CD4-positive, alpha-beta memory T cell (primary cell): ENCODE measurements at places on chromosomes 2 and 18.
A peak's percentile ranks its signal among the peaks of the same experiment; 100 is the strongest.

GRCh38 chr2:38508311-38509039, 94.3 kb downstream of the HNRNPLL start:
- peak; percentile 69 for DNase-seq

DNA sequence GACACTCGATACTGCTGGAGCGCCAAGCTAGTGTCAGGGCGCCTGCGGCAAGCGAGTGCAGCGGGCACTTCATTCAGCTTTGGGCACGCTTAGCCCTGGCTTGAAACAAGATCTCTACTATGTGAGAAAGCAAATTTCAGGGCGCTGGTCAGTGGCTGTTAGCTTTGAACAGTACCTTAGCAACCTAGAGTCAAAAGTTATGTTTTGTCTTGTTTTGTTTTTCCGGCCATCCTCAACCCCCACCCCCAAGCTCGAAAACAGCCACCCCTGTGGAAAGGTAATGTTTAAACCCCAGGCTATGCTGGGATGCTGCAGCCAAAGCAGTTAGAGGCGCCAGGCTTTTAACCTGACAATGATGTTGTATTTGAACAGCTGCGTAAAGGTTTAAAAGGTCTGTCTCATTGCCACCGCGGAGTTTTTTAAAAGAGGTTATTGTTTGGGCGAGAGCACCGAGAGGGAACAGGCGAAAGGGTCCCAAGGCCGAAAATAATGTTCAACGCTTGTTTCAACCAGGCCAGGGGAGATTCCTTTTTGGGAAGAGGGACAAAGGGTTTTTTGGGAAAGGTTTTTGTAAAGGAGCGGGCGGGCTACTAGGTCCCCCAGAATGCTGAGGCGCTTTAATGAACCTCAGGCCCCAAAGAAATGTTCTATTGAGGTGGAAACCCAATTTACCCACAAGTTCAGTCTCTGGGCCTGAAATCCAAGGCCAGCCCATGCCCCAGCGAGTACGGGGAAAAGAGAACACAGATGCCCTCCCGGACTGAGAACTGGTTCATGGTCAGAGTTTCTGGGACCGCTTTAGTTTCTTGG, 2.3 kb upstream of the HOXD10 start:
- DNase-seq = no peak

- no peak for DNase-seq
These were observed 105.3 kb downstream of the PARD3B start for GRCh38 chr2:204650611-204651010.

- no peak for DNase-seq
These were observed 9.3 kb downstream of the POLI start for GRCh38 chr18:54278615-54279014.

DNA sequence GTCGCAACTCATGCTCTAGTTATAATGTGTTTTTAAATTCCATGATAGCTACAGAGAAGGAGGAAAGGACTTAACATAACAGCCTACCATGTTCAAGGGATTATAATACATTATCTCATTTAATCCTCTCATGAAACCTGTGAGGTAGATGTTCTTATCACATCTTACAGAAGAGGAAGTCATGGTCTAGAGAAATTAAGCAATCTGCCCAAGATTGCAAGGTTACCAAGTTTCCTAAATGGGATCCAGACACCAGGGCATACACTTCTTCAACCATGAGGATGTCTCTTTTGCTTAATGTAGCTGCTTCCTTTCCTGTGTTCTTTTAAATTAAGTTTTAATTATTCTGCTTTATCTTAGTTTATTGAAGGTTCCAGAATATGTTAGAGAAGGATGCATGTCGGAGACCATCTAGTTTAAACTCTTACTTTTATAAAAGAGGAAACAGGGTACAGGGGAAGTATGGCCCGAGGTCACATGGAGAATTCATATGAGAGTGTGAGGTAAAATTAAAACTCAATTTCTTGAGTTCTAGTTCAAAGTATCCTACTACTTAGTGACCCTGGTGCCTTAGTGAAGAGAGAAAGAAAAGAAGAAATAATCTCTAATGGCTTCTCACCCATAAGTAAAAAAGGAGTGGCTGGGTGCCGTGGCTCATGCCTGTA, 3.6 kb upstream of the IL1A start:
- DNase-seq = no peak

DNA sequence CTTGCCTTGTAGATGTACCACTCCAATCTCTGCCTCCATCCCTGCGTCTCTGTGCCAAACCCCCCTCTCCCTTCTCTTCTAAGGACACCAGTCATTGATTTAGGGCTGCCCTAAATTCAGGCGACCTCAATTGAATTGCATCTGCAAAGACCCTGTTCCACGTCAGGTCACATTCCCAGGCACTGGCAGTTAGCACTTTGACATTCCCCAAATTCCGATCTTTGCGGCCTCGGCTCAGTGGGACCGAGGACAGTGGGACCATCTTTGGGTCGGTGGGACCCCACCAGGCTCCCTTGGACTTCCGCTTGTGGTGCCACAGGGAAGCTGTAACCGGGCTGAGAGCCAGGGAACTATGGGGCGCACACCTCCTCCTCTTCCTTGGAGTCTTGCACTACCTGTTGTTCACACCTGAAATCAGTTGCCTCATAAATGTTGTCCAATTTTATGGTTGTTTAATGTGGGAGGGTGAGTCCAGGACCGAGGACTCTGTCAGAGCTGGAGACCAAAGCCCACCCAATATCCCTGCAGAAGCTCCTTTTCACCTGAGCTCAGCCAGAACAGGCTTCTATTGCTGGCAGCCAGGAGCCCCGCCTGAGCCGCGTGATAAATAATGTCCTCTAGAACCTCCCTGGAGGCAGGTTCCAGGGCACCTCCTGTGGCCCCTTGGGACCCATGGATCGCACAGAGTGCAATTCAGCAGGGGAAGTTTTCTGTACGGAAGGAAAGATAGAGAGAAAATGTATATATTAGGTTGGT, 271.6 kb downstream of the EIPR1 start:
- DNase-seq = no peak
